NCI-H146 (cell line): ENCODE measurements at places on chromosomes 13 and 19.
A peak's percentile ranks its signal among the peaks of the same experiment; 100 is the strongest.

DNA sequence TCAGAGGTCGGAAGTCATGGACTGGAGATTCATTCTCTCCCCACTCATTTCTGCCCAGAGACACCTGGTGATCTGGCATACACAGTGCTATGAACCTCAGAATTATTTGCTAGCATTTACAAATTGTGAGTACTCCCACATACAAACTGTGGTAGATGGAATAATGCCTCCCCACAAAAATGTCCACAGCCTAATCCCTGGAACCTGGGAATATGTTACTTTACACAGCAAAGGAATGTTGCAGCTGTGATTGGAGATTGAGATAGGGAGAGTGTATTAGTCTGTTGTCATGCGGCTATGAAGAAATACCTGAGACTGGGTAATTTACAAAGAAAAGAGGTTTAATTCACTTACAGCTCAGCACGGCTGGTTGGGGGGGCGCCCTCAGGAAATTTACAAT, 3.1 kb upstream of the UQCRFS1 start:
- DNase-seq = no peak

DNA sequence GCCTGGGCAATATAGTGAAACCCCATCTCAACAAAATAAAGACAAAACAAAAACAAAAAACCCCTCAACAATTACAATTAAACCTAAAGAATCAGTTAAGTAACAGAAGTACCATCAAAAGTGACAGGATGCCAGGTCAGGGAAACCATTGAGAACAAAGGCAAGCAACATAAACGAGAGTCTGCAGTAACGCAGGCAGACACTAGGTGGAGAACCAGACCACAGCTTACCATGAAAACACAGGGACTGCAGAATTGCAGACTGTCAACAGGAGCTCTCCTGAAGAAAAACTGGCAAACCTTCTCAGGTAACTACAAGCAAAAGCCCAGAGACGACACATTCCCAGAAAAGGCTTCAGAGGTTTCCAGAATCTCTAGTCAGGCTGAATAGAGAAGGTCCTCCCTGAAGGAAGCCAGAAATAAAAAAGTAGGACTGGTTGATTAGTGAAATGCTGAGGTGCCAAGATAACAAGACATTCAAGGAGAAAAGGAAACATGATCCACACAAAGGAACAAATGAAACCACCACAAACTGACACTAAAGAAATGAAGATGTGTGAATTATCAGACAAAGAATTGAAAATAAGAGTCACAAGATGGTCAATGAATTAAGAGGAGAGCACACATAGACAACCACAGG, 2.2 kb upstream of the ZNF665 start:
- peak; percentile 85 for DNase-seq

GRCh38 chr13:27194895-27195764, 23.5 kb upstream of the USP12 start:
- no peak for DNase-seq

GRCh38 chr13:87669379-87669978, 1.7 kb upstream of the SLITRK5 start:
- DNase-seq = peak; percentile 63

- no peak for DNase-seq
These were observed 14.8 kb downstream of the EPSTI1 start for GRCh38 chr13:42977219-42977659.

DNA sequence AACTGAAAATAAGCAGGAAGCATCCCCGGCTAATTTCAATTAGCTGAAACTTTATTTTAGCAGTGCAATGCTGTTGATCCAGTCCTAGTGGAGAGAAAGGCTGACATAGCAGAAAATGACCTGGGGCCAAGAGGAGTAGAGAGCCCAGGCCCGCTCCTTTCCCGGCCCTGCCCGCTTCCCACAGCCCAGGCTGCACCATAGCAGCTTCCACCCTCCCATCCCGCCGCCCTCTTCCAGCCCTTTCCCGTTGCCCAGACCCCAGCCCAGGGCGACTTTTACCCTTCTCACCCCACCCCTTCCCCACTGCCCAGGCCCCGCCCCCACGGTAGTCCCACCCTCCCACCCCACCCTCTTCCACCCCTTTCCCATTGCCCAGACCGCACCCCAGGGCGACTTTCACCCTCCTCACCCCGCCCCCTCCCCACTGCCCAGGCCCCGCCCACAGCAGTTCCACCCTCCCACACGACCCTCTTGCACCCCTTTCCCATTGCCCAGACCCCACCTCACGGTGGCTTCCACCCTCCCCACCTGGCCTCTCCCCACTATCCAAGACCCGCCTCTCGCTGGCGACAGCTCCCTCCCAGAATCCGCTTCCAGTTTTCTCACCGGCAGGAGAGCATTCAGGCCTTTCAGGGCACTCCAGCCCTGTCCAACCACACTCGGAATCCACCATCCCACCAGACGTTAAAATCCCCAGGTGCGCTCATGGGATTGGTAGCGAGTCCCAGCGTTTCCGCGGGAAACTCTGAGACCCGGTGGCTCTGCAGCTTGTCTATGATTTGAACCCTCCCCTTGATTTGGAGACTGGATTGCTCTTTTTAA, 8.3 kb downstream of the ZNF160 start:
- no peak for DNase-seq

DNA sequence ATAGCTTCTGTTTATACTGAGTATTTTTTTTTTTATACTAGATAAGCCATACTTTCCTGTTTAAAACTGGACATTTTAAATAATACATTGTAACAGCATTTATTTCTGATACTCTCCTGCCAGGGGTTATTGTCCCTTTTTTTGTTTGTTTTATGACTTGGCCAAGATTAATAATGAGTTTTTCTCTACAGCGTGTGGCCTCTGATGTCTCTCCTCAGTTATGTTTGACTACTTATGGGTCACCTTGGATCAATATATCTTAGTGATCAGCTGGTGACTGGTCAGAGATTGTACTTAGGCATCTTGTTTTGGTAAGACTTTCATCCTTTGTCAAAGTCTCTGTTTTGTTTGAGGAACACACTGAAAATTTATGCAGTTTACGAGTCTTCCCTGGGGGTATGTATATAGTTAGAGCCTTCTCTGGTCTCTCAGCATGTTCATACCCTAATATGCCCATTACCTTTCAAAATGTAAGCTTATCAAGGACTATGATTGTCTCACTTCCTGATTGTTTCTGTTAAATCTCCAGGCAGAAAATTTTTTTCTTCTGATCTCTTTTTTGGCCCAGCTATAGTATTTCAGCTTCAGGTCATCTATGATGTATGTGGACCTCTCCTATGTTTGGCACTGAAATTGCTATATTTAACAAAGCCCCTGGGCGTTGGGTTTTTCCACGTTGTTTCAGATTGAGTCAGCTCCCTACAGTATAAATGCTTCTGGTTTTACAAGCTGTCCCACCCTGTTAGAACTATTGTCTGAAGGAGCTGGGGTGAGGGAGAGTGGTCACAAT, 87.9 kb downstream of the URI1 start:
- DNase-seq = no peak

GRCh38 chr19:33723512-33723911, 73.2 kb upstream of the KCTD15 start:
- DNase-seq = no peak

DNA sequence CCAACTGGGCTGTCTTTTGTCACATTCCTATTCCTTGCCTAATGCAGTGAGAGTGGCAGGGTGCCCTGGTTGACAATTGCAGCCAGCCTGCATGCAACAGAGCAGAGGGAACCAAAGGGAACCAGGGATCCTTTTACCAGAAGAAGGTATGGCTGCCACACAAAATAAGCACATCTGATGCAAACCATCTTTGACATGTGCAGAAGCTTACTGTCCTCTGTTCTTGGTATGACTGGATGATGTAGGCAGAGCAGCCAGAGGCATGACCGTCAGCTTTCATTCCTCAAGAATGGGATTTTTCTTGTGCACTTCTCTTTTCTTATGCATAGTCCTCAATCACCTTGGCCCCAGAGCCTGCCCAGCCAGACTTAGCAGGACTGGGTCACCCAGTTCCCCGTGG, 116.1 kb downstream of the UQCRFS1 start:
- DNase-seq = no peak
